ENCODE measurements at places on chromosomes 4 and X.

DNA sequence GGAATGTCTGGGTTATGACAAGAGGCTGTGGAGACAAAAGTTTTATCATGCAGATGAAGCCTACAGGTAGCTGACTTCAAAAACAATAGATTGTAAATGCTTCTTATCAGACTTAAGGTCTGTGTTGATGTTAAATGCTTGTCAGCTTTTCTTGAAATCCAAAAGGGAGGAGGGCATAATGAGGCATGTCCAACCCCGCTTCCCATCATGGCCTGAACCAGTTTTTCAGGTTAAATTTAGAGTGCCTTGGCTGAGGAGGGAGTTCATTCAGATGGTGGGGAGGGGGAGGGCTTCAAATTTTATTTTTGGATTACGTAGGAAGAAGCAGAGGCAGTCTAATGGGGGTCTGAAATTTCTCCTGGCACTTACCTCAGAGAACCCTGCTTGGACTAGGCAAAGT, 207.7 kb upstream of the HDX start:
- no peak for DNase-seq

DNA sequence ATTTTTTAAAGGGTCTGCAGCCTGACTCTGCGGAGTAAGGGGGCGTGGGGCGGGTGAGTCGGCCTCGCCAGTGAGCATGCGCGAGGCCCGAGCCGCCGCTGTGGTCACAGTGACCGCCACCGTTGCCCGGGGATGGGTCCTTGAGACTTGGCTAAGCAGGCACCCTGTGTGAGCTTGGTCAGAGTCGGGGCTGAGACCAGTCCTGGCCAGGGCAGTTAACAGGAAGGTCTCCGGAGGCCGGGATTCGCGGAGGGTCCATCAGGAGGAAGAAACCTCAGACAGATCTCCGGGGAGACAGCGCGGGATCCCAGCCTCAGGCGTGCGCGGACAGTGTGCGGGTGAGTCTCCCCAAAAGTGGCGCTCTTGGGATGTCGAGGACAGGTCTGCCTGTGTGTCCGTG, 1384.4 kb upstream of the PCDH10 start:
- no peak for DNase-seq

DNA sequence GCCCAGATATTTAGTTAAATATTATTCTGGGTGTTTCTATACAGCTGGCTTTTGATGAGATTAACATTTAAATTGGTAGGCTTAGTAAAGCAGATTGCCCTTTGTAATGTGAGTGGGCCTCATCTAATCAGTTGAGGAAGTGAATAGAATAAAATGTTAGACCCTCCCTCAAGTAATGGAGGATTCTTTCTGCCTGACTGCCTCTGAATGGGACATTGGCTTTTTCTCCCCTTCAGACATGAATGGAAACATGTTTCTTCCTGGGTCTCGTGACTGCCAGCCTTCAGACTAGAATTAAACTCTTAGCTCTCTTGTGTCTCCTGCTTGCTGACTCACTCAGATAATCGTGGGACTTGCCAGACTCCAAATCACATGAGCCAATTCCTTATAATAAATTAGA, 266.7 kb downstream of the INPP4B start:
- no peak for DNase-seq

DNA sequence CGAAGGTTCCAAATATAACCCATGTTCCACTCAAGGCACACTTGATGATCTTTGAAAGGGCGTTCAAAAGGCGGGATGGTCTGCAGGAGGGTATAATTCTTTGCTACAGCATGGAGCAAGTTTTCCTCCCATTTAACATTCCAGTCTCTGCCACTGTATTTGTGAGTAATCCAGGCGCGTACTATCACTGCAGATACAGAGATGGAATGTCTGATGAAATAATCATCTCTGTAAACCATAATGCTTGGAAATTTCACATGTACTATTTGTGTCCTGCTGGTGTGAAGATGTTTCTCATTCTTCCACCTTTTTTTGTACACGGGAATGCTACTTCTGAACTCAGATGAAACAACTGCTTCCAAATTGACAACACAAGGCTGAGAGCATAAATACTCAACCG, 15.5 kb downstream of the SEL1L3 start:
- no peak for DNase-seq

DNA sequence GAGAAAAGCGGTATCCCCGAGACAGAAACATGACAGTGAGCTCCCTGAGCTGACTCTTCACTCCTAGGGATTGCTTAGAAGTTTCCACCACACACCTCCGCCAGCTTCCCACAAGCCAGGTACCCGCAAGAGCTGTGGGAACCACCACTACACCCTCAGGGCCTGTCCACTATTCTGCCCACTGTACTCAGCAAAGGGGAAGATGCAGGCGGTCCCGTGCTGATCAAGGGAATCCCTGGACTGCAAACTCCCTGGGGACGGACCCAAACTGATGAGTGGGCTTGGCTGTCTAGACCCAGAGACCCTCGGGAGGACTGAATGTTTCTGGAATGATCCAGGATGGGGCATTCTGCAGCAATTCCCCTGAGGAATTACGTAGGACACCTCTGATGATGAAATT, 30.2 kb downstream of the REELD1 start:
- no peak for DNase-seq

GRCh38 chr4:82371497-82371896, 2.3 kb downstream of the HNRNPD start:
- DNase-seq, result peak; percentile 45

- no peak for DNase-seq
Observed at GRCh38 chr4:90515191-90515590, 388.0 kb downstream of the CCSER1 start.

DNA sequence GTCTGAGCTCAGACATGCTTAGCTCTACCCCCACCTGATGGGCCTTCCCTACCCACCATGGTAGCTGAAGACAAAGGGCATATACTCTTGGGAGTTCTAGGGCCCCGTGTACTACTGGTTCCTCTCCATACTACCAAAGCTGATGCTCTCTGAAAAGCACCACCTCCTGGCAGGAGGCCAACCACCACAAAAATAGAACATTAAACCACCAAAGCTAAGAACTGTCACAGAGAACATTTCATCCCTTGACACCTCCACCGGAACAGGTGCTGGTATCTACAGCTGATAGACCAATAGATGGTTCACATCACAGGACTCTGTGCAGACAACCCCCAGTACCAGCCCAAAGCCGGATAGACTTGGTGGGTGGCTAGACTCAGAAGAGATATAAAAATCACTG, 13.4 kb downstream of the EDA2R start:
- no peak for DNase-seq

DNA sequence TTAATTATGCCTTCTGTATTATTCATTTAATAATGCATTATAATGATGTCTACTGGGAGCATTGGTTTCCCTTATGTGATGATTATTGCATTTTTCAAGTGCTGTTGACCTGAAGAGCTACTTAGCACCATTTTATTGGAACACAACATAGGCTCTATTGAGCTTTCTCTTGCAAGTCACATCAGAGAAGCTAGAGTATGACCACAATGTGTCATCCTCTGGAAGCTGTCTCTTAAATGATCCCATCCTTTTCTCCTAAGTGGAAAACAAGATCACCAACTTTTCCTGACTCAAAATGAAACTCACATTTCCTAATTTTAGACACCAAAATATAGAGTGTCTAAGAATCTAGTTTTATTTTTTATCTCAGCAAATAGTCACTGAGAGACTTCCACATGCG, 1451.9 kb downstream of the PCDH7 start:
- DNase-seq, result no peak

- no peak for DNase-seq
Observed at GRCh38 chr4:37597034-37597433, 89.1 kb downstream of the RELL1 start.

GRCh38 chr4:158211222-158211621, 936 bp downstream of the TMEM144 start:
- no peak for DNase-seq

GRCh38 chrX:35015621-35016020, 73.0 kb downstream of the FAM47B start:
- DNase-seq, result no peak

DNA sequence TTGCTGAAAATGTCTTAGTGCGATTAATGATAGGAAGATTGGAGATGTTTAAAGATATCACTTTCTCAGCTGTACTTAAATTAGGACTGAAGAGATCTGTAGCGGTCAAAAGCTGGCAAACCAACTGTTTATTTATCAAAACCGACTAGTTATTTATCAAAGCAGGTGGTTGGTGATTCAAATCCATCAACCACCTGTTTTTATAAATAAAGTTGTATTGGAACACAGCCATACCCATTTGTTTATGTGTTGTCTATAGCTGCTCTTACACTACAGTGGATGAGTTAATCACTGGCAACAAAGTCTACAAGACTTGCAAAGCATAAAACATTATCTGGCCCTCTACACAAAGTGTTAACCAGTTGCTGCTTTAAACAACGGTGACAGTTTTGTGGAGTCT, 76.8 kb downstream of the IL15 start:
- DNase-seq, result no peak

DNA sequence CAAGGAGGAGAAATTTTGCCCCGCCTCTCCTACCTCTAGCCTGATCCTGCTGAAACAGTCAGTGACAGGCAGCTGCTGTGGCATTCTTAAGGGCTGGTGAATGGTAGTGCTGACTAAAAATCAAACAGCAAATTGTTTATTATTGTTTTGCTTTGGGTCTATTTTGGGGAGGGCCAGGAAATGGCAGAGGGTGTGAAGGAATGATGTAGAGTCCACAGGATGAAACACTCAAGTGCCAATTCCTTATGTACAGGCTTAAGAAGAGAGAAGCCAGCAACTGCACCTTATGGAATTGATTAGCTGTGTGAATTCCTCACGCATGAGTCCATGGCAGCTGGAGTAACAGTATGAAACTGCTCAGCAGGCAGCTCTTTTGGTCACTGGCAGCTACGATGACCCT, 39.7 kb downstream of the VEGFC start:
- DNase-seq, result no peak

- DNase-seq, result no peak
Observed at GRCh38 chrX:77953302-77953701, 16.1 kb downstream of the PGAM4 start.

GRCh38 chrX:53374923-53375322, 47.5 kb downstream of the SMC1A start:
- DNase-seq, result no peak

GRCh38 chrX:72208126-72208800, 26.7 kb downstream of the PIN4 start:
- no peak for DNase-seq

DNA sequence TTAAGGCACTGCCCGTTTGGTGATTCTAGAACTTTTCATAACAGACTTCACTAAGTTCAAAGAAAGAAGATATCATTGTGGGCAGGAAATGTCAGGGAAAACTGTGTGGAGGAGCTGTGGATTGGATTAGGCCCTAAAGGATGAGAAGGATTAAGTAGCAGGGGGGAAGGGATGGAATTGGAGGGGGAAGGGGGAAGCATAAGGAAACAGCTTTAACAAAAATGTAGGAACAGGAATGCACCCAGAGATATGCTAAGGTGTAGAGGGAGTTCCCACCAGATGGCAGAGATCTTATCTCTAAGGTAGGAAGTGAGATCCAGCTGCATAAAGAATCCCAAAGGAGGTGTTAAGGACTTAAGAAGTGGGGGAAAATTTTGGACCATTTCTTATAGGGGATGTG, 114.5 kb downstream of the LARP7 start:
- no peak for DNase-seq

GRCh38 chr4:54543088-54543795, 114.5 kb upstream of the KIT start:
- DNase-seq, result no peak

GRCh38 chr4:180557348-180557747, 1685.9 kb upstream of the TENM3 start:
- DNase-seq, result no peak

- DNase-seq, result no peak
Observed at GRCh38 chrX:154718616-154719015, 32.3 kb downstream of the GAB3 start.

GRCh38 chr4:163591614-163592020, 97.1 kb downstream of the TMA16 start:
- no peak for DNase-seq

GRCh38 chr4:70746179-70746839, 24.5 kb downstream of the RUFY3 start:
- DNase-seq, result no peak

GRCh38 chrX:104270212-104270611, 15.5 kb upstream of the ESX1 start:
- DNase-seq, result no peak
